ENCODE measurements at places on chromosomes 2 and 18.

- no peak for DNase-seq
Measured at GRCh38 chr2:157256626-157257025, 879 bp upstream of the GALNT5 start.

DNA sequence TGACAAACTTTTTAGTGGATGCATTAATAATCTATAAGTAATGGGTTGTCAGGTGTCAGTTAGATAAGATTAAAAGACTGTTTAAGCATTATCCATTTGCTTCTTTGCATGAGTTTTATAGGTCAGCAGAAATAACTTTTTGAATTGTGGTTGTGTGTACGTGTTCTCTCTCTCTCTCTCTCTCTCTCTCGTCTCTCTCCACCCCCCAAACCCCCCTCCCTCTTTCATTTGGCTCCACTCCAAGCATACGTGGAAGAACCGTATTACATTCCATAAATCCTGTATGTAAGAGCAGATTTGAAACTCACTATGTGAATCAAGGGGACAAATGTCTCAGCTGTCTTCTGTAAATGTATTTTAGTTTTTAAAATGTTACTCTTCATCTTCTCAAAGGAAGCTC, 120.2 kb downstream of the MEIS1 start:
- no peak for DNase-seq

GRCh38 chr2:128008074-128008672, 19.7 kb downstream of the SAP130 start:
- no peak for DNase-seq

DNA sequence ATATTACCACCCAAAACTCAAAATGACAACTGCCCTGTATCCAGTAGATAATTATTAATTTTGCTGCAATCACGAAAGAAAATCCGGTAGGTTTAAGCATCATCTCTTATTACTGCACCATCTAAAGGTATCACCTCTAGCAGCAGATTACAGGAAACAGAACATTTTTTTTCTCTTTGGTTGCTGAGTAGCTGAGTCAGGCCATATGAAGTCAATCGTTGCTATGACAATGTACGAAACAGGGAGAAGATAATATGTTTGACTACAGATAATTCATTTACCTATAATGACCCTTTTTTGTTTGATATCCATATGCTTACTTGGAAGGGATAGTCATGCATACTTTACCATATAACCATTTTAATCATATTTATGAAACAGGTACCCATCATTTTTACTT, 831.6 kb upstream of the CHAC2 start:
- DNase-seq: no peak

GRCh38 chr2:60445684-60446179, 107.7 kb downstream of the BCL11A start:
- no peak for DNase-seq

- DNase-seq: no peak
Measured at GRCh38 chr2:216339456-216340279, 32.6 kb downstream of the MARCHF4 start.

DNA sequence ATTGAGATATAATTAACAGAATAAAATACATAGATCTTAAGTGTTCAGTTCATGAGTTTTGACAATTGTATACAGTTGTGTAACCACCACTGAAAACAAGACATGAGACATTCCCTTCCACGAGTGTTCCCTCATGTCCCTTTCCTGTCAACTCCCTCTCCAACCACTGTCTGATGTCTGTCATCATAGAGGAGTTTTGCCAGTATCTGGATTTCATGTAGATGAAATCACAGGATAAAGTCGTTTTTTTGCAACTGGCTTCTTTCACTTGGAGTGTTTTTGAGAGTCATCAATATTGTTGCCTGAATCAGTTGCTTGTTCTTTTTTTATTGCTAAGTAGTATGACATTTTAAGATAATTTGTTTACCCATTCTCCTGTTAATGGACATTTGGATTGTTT, 52.7 kb downstream of the RBMS1 start:
- DNase-seq: no peak

DNA sequence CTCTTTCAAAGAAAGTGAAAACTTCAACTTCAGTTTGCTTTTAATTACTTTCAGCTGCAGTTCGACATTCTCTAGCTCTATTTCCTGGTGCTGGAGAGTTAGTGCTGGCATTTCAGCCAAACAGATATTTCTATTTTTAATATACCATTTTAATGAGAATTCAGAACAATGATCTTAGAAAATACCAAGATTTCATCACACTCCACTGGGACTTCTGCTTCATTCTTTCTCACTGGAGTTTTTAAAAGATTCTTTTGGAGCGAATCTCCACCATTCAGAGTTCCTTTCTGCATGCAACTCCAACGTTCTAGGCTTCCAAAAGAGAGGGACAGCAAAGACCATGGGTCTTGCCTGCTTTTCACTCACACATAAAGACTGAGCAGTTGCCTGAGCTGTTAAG, 94.2 kb downstream of the CABLES1 start:
- no peak for DNase-seq

GRCh38 chr2:218569038-218569431, 396 bp downstream of the CNOT9 start:
- DNase-seq: no peak

GRCh38 chr2:48265169-48266030, 264.6 kb upstream of the STON1 start:
- DNase-seq: no peak

DNA sequence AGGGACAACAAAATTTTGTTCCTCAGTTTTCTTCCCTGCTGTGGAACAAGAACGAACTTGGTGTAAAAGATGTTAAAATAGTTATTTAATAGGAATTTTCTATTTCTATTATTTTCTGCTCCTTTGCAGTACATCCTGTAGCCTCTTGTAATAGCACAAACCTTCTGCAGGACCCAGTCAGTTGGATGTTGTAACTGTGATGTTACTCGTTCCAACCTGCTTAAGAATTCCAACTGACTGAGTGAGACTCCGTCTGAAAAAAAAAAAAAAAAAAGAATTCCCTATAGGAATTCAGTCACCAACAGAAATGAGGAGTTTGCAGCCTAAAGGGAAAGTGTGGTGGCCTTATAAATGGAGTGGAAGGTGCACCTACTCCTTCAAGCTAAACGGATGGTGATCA, 46.4 kb upstream of the CDH20 start:
- no peak for DNase-seq

DNA sequence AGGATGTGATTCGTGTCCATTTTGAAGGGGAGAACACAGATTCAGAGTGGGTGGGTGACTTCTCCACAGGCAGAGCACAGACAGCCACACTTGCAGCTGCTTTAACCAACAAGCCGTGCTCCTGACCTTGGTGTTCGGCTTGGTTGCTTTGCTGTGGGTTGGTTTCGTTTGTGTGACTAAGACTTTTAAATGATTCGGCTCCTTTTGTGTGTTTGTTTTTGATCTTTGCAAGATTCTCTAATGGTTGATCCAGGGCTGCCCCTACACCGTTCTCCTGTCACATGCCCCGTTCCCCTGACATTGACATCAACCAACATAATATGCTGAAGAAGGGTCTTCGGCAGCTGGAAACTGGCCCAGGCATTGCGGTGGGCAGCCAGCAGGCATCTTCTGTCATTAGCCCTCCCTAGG, 95.9 kb upstream of the MBOAT2 start:
- DNase-seq: no peak

DNA sequence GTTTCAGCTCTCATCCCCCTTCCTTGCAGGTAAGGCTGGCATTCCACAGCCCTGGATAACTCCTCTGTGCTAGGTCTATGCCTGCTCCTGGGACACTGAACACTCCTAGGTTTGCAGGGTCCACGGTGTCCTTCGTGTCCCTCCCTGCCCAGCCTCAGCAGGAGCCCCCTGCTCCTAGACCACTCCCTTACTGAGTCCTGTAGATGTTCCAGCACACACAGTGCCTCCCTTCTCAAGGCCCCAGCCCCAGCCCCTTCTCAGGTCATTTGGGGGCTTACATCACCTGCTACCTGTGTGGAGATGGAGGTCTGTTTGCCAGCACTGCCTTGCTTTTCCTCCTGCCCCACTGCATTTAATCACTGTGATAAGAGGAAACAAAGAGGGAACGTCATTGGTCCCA, 146.4 kb upstream of the TNP1 start:
- no peak for DNase-seq

DNA sequence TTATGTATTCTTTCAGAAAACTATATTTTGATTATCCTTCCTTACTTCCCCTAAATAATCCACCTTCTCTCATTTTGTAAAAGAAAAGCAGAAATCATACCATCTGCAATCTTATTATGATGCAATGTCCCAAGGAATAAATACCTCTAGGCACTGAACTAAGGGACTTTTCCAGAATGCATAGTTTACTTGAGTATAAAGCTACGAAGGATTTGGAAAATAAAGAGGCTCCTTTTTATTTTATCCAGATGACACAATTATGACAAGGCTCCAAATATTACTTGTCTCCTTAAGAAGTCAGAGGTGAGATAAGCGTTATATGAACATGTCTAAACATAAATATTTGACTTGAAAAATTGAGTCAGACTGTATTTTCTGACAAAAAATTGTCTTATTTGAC, 72.1 kb downstream of the COL3A1 start:
- DNase-seq: no peak

DNA sequence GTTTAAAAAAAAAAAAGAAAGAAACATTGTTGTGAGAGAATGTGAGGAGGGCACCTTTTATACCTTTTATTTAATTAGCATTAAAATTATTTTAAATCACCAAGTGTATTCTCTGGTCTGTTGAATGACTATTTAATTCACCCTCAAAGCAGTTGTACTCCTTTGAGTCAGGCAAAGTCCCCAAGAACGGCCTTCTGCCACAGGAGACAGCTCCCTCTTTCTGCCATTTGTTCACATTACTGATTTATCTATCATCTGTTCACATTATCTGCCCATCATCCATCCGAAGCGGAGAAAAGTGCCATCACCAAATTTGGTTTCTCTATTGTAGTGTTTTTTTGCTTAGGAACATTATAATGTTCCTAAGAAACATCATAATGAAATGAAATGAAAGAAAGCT, 240.7 kb upstream of the DPP10 start:
- DNase-seq: no peak

- DNase-seq: no peak
Measured at GRCh38 chr2:234339011-234339410, 157.9 kb downstream of the ARL4C start.

DNA sequence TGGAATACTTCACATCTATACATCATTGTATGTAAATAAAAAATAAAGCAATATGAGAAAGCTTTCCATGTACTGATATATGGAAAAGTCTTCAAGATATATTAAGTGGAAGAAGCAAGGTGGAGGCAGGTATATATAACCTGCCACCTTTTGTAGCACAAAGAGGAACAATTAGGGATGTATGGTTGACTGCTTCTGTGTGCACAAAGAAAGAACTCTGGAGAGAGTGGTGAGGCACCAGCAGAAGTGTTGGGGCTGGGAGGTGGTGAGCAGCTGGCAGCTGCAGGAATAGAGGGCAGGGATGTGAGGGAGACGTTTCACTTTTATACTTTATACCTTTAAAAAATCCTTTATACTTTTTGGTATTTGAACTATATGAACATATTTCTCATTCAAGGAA, 26.1 kb downstream of the KIF5C start:
- no peak for DNase-seq

DNA sequence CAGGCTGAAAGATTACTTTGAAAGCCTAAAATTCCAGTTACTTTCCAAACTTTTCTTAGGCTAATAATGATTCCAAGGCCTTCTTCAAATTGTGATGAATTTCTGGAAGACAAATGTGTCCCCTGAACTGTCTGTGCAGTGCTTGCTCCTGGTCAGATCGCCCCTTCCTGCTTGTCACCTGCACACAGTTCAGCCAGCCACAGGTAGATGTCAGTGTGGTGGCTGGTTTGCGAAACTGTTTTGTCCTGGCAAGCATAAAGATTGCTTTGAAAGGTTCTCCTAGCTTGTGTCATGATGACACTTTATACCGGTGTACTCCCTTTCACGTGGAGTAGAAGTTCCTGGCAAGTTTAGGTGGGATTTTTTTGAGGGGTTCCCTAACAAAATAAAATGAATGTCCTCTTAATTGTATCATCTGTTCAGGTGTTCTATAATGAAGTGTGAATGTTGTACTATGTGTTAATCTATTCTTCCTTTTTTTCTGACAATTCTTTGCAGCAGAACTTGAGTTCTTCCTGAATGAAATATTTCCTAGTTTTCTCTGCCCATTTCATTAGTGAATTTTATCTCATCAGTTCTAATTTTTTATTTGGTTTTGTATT, 298.8 kb downstream of the ZNF407 start:
- DNase-seq: no peak

- DNase-seq: no peak
Measured at GRCh38 chr2:109655287-109655686, 41.1 kb downstream of the SOWAHC start.

DNA sequence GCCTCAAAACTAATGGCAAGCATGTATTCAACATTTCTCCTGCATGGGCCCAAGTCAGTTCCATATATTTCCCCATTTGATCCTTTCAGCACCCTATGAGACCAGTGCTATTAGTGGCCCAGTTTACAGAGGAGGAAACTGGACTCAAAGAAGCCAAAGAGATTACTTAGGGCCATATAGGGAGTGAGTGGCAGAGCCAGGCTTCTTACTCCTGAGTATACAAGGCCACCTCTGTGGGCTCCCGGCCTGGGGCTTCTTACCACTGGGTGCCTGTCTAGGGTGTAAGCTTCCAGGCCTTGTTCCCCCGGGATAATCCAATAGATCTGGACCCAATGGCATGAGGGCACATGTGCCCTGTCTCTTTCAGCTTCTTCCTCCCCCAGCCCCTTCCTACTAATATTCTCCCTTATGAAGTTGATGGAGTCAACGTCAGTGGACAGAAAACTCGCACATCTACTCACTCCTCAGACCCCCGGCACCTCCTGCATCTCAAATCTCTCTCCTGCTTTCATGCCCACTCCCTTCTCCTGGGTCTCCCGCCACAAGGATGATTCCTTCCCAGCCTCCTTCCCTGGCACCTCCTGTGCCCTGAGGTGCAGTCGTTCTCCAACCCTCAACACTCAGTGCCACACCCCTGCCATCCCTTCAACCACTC, 222.6 kb downstream of the ANAPC1 start:
- DNase-seq: no peak

GRCh38 chr2:157443795-157444640, at the start of gene CYTIP:
TSS of gene CYTIP (minus strand) at chr2:157444089. CDS start at chr2:157444020, 69 bp downstream.
- peak; percentile 14 for DNase-seq

- DNase-seq: no peak
Measured at GRCh38 chr2:186605041-186605440, 15.2 kb downstream of the ITGAV start.

GRCh38 chr18:25962919-25963318, 127.5 kb downstream of the SS18 start:
- DNase-seq: no peak

DNA sequence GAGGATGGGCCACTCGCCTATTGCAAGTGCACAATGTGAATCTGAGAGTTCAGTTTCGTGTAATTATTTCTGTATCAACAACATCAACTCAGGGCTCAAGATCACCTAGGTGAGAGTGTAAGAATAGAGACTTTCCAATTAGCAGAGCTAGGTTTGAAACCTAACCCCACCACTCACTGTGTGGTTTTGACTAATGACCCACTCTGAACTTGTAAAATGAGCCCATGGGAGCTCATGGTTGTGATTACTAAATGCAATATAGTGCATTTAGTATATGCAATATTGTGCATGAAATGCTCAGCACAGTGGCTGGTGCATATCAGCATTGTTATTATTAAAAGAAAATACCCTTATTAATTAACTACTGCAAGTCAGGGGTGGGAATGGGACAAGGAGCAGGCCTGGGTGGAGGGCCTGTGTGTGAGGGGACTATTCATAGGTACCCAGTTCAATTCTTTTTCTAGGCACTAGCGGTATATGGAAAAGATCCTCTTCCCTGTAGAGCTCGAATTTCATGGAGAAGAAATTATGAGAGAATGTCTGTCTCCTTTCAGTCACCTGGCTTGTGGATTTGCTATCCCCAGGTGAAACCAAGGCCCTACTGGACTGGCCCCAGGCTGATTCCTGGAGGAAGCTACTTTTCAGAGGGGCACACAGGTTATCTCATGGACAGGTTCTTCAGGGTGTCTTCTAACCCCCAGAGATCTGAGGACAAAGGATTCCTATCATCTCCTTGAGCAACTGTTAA, 169.5 kb downstream of the GFPT1 start:
- no peak for DNase-seq

Measured in esophagus squamous epithelium (tissue), 5 donors.